WERI-Rb-1 (cell line): ENCODE measurements at places on chromosomes 7 and 10.

DNA sequence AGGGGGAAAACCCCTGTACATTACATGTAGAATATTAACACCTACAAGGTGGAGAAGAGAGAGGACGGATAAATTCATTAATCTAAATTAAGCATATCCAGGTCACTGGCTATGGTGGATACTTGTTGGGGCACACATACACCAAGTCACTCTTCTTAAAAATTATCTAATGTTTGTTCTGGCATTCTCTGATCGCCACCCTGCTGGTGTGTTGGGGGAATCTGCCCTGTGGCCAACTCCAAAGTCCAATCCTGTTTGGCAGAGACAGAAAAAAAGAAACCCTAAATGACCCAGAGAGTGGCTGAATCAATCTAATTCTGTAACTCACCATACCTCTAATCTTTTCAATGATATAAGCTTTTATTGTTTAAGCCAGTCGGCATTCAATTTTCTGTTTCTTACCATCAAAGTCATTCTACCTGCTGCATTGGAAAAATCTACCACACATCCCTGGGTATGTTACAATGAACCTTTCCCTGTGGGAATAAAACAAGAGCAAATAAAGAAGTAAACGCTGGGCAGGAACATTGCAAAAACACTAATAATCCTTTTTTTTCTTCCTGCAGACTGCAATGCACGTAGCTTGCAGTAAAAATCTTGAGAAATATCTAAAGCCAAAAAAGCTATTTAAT, 34.2 kb downstream of the ELMO1 start:
- DNase-seq = no peak

DNA sequence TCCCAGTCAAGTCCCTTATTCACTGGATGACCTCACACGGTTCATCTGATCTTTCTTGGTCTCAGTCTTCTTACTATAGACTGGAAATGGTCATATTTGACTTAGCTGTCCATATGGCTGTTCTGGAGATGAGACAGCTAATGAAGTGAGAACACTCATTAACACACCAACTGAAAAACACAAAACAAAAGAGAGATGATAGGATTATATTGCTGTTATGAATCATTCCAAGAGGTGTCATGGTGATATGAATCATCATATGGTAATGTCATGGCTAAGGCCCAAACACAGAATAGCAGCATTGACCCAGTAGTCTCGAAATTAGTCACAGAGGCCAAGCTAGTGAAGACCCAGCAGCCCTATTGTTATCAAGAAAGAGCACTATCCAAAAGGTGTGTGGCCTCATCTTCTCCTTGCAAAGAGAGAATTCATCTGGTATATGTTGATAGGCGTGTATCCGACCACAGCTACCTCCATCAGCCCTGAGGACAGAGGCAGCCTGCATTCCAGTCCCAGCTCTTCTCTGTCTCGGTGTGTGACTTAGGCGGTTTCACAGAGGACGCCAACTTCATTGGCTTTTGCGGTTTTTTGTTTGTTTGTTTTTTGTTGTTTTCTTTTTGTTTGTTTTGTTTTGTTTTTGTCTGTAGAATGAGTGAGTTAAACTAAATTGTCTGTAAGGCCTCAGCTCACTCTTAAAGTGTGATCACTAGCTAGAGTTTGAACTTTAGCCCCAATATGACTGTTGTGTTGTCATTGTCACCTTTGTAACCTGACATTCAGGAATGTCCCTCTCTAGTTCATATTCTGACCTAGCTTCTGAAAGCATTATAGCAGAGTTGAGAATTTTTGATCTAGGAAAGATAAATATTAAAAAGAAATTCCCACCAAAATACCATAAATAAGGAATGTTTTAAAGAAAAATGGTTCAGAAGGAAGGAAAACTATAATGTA, 97.4 kb upstream of the PDCD4 start:
- DNase-seq = no peak

DNA sequence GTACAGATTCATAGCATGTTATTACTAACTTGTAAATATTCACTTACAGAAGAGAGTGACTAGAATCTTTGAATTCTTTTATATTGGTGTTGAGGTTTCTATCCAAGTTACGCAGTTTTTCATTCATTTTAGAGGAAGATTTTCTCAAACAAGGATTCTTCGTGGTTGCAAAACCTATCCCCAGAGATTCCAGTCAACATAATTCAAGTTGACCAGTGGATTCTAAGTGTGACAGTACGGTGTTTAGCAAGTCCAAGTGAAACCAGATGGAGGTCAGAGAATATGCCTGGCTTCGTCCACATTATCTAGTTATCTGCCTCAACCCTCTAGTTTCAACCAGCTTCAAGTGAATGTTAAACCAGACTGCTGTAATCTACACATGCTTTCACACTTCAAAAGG, 131.9 kb downstream of the SDK1 start:
- DNase-seq = no peak

DNA sequence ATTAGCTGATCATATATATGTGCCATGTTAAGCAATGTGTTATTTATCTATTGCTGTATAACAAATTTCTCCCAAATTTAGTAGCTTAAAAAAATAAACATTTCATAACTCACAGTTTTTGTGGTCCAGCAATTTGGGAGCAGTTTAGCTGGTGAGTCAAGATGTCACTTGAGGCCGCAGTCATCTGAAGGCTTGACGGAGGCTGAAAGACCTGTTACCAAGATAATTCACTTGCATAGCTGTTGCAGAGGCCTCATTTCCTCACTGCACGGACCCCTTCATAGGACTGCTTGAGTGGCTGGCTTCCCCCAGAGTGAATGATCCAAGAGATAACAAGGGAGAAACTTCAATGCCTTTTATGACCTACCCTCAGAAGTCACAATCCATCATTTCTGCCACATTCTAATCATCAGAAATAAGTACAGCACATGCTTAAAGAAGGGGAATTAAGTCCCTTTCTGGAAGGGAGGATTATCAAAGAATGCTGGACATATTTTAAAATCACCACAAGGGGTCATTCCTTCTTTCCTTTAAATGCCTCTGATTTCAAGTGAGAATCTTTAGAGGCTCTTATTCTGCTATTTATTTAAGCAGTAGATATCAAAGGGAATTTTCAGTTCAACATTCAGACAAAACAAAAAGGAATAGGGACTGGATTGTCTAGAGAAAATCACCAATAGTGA, 10.5 kb upstream of the SRPK2 start:
- no peak for DNase-seq

DNA sequence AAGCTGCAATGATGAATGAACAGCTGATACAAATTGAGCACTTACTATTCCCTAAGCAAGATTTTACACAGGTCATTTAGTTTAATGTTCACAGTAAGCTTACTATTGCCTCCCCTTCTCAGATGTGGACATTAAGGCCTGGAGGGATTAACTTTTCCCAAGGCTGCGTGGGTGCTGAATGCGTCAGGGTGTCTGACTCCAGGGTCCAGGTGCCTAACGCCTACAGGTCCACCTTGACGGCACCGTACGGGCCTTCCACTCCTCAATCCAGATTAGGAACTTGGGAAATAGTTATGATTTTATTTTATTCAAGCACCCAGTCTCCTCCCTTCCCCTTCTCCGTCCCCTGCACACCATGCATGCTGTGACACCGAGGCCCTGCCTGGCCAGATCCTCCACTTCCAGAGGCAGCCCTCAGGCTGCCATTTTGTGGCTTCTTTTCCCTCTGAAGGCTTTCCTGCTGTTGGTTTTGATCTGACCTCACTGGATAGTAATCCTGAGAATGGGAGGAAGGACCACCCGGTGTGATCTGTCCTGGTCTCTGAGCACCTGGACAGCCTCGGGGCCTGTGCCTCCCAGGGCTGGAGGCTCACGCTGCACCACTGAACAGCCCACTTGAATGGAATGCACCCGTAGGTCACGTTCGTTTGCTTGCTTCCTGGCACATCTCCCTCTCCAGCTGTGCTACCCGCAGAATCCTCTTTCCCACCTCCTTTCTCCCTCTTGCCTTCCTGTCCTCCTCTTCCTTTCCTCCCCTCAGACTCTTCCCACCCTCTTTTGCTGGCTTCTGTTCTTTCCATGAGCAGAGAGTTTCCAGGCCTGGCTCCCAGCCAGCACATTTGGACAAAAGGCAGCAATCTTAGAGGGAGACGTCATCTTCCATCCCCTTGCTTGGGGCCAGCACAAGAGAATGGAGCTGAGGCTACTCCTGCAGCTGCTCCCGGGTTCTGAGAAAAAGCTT, 14.4 kb downstream of the DENND2A start:
- no peak for DNase-seq

GRCh38 chr10:110425684-110426293, 71.9 kb upstream of the DUSP5 start:
- no peak for DNase-seq

- no peak for DNase-seq
These were observed 8.0 kb downstream of the VSIR start for GRCh38 chr10:71765176-71765904.

- DNase-seq = no peak
These were observed 76.9 kb upstream of the PDCD4 start for GRCh38 chr10:110794808-110795207.

GRCh38 chr10:114767101-114767985, 54.2 kb upstream of the FHIP2A start:
- peak; percentile 28 for DNase-seq

DNA sequence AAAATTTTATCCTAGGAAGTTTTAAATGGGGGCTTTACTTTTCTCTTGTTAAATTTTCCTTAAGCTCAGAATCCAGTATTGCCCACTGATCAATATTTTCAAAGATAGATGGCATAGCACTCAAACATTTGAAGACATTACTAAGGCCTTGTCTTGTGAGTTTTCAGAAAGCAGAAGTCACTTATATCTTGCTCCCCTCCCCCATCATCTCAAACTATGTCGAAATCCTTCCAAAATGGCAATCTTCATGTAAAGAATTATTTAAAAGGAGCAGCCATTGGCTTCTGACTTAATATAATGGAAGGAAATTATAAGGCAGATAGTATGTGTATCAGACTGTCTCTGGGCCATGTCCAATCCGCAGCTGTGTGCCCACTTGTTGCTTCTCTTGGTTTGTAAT, 553.5 kb upstream of the C7orf33 start:
- DNase-seq = no peak

- DNase-seq = no peak
These were observed 190.1 kb downstream of the PLXDC2 start for GRCh38 chr10:20006169-20006870.

- no peak for DNase-seq
These were observed 75.5 kb downstream of the UBE2H start for GRCh38 chr7:129877146-129877792.

- DNase-seq = no peak
These were observed 185.7 kb downstream of the KIAA1217 start for GRCh38 chr10:24394461-24395190.

- DNase-seq = no peak
These were observed 81.4 kb downstream of the GOLGA7B start for GRCh38 chr10:97931041-97931440.

GRCh38 chr7:39102234-39102633, 124.5 kb downstream of the POU6F2 start:
- no peak for DNase-seq

- peak; percentile 19 for DNase-seq
These were observed 1.1 kb downstream of the VIM start for GRCh38 chr10:17229016-17229716.

- DNase-seq = no peak
These were observed 161.9 kb downstream of the PRKCQ start for GRCh38 chr10:6418167-6418566.

- no peak for DNase-seq
These were observed 57.3 kb upstream of the HABP2 start for GRCh38 chr10:113495553-113495952.

DNA sequence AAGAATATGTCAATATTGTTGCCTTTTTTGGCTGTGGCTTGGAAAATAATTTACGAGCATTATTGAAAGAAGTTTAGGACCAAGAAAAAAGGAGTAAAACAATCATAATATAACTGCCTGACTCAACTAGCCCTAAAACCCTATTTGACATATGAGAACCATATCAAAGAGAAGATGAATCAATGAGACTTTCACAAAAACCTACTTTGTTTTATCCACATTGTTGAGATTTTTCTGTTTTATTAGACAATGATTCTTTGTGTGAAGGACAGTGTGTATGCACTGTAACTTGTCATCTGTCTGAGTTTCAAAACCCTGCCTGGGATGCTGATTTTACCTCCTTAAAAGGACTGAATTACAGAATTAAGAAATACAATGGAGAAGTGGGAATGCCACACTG, 19.0 kb downstream of the SOSTDC1 start:
- DNase-seq = no peak

GRCh38 chr10:327889-328852, 192.9 kb downstream of the ZMYND11 start:
- DNase-seq = no peak

- DNase-seq = no peak
These were observed 113.4 kb downstream of the PLPP4 start for GRCh38 chr10:120570418-120570817.

GRCh38 chr10:67878133-67878532, 6.3 kb upstream of the SIRT1 start:
- DNase-seq = no peak

DNA sequence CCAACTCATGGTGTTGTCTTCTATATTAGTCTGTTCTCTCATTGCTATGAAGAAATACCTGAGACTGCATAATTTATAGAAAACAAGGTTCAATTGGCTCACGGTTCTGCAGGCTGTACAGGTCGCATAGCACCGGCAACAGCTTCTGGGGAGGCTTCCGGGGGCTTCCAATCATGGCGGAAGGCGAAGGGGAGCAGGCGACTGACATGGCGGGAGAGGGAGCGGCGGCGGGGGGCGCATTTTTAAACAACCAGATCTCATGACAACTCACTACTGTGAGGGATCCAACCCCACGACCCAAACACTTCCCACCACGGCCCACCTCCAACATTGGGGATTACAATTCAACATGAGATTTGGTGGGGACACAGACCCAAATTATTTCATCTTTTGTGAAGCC, 28.7 kb upstream of the GDI2 start:
- no peak for DNase-seq

- no peak for DNase-seq
These were observed 423.8 kb downstream of the ARL4A start for GRCh38 chr7:13111230-13111629.

DNA sequence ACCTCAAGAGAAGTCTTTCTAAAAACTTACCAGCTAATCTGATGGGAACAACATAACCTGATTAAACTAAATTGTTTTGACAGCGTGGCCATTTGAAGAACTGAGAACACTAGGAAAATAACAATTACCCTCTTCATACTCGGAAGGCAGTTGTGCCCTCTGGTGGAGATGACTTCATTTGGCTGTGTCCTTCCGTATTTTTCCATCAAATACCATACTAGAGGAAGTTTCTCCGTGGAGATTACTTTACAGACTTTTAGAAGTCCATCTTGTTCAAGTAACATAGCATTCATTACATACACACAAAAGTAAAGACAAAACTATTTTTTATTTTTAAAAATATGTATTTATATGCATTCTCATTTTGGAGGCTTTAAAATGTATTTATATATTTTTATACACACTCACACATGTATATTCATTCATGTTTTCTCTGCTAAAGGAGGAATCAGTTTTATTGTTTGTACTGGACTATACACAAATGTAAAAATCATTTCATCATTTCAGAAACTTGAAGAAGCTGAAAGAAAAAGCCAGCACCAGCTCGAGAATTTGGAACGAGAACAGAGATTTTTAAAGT, 25.2 kb downstream of the SMNDC1 start:
- DNase-seq = peak; percentile 43

GRCh38 chr7:101165075-101165957, at the start of gene VGF:
VGF (minus strand) TSS chr7:101165569; CDS start chr7:101164843, 726 bp downstream.
- DNase-seq = peak; percentile 85

- DNase-seq = no peak
These were observed 16.5 kb downstream of the DENND11 start for GRCh38 chr7:141685285-141686023.
